ENCODE measurements at places on chromosomes 16 and 17.
A peak's percentile ranks its signal among the peaks of the same experiment; 100 is the strongest.

GRCh38 chr16:68074850-68075555 is 10.2 kb upstream of the NFATC3 start:
- H3K36me3 ChIP-seq: no peaks in the 10 kb centered on the region
- H3K27ac ChIP-seq: no peak overlapping the region
- H3K4me3 ChIP-seq: no peak overlapping the region
- peak; percentile 19 for DNase-seq
- H3K4me1 ChIP-seq: 0 out of 2 replicates have a peak, but pooled peaks cover 3% of the 10 kb centered on the region
- H3K27me3 ChIP-seq: no peaks in the 10 kb centered on the region

GRCh38 chr16:11384184-11384955 is 39.1 kb downstream of the RMI2 start:
- no peak for DNase-seq
- no peaks in the 10 kb centered on the region for H3K36me3 ChIP-seq
- no peak overlapping the region for H3K4me3 ChIP-seq
- H3K27me3 ChIP-seq: no peaks in the 10 kb centered on the region
- H3K4me1 ChIP-seq: no peaks in the 10 kb centered on the region

DNA sequence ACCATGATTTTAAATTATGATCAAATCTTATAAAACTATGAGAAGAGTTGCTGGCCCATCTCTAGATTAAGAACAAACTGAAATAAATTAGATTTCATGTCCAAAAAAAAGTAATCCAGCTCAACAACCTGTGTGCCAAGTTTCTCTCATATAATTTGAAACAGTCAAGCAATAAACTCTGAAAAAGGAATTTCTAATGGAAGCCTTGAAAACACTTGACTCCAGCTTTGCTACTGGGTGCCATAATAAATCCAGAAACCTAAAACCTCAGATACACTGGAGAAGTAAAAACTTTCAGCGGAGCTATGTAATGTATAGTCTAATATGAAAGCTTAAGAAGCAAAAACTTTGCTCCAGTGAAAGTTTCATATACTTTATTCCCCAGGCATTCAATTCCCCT is 25.5 kb downstream of the RPGRIP1L start:
- no peak overlapping the region for H3K4me3 ChIP-seq
- no peaks in the 10 kb centered on the region for H3K36me3 ChIP-seq
- DNase-seq: no peak
- H3K27me3 ChIP-seq: no peaks in the 10 kb centered on the region

- DNase-seq: peak; percentile 36
- no peak overlapping the region for H3K4me3 ChIP-seq
- no peaks in the 10 kb centered on the region for H3K27me3 ChIP-seq
- H3K27ac ChIP-seq: no peak overlapping the region
- H3K4me1 ChIP-seq: no peaks in the 10 kb centered on the region
- H3K36me3 ChIP-seq: no peaks in the 10 kb centered on the region
Observed at GRCh38 chr16:68202091-68202519, 33.8 kb downstream of the ESRP2 start.

GRCh38 chr17:64256913-64257807 is 5.9 kb downstream of the TEX2 start:
- no peaks in the 10 kb centered on the region for H3K27me3 ChIP-seq
- no peaks in the 10 kb centered on the region for H3K36me3 ChIP-seq
- no peak for DNase-seq
- H3K4me1 ChIP-seq: peaks cover 8% of the 10 kb centered on the region
- H3K27ac ChIP-seq: no peak overlapping the region

- no peak for DNase-seq
- H3K4me1 ChIP-seq: no peaks in the 10 kb centered on the region
- no peaks in the 10 kb centered on the region for H3K27me3 ChIP-seq
- H3K4me3 ChIP-seq: no peak overlapping the region
- no peak overlapping the region for H3K27ac ChIP-seq
Observed at GRCh38 chr16:75750528-75750927, 24.2 kb upstream of the CPHXL start.

DNA sequence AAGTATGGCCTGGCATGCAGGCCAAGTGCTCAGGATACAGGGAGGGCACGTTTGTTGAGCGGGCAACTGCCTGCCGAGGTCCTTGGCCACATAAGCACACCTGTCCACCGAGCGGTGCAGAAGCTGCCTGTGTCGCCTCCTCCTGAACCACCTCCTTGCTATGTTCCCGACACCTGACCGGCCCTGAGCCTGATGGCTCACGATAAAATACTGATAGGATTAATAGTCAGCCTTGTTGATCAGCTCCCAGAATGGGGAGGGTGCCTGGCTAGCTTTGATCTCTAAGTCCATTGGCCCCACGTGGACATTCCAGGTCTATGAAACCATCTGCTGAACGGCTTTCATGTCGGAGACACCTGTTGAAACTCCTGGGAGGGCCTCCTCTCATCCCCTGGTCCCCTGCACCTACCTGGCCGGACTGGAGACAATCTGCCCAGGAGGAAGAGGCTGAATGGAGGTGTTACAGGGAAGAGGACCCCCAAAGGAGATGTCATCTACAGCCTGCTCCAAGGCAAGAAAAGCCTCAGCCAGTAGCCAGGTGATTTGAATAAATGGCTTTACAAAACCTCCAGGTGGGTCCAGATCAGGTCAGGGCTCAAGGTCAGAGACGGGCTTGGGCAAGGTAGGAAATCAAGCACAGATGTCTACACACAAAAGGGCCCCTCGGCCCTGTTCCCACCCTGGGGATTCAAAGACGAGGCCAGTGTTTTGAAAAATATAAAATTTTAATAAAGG is 33.4 kb downstream of the AXIN2 start:
- no peak for DNase-seq
- H3K36me3 ChIP-seq: no peaks in the 10 kb centered on the region
- H3K27me3 ChIP-seq: no peaks in the 10 kb centered on the region
- no peaks in the 10 kb centered on the region for H3K4me1 ChIP-seq
- no peak overlapping the region for H3K27ac ChIP-seq

- H3K27me3 ChIP-seq: no peaks in the 10 kb centered on the region
- no peaks in the 10 kb centered on the region for H3K36me3 ChIP-seq
- DNase-seq: no peak
- no peaks in the 10 kb centered on the region for H3K4me1 ChIP-seq
Observed at GRCh38 chr16:70696952-70697593, 11.2 kb upstream of the MTSS2 start.

DNA sequence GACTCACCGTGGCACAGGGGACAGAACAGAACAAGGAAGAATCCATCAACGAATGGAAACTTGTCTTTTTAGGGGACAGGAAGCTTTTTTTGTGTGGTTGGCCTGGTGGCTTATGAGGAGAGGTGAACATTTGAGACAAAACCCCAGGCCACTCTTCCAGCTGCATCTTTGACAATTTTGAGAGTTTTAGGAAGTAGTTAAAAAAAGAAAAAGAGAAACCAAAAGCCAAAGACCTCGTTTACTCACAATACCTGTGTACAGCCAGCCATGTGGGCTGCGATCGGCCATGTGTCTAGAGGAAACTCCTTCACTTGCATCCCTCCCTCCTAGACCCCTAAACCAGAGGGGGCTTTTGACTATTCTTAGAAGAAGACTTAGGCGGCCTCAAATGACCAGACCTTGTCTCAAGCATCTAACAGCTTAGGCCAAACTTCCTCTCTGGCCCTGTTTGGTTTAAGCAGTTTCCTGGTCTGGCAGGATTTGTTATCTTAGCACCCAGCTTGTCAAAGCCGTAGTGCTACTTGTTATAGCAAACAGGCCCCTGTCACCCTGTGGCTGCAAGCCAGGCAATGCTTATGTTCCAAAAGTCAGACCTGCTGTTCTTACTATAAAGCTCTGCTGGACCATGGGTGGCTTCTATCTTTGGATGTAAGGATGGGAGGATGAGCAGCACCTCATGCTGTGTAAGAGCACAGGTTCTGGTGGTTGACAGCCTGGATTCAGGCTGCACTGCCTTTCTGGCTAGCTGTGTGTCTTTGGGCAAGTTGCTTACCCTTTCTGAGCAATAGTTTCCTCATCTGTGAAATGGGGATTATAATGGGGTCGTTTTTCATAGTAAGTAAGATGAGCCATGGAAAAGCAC is 17.7 kb downstream of the KSR1 start:
- peak overlapping the region; percentile 78 for H3K27ac ChIP-seq
- DNase-seq: peak; percentile 57
- H3K36me3 ChIP-seq: no peaks in the 10 kb centered on the region
- peaks cover 36% of the 10 kb centered on the region for H3K4me1 ChIP-seq
- no peaks in the 10 kb centered on the region for H3K27me3 ChIP-seq

GRCh38 chr16:17177959-17178905 is 292.5 kb downstream of the XYLT1 start:
- H3K4me1 ChIP-seq: no peaks in the 10 kb centered on the region
- no peaks in the 10 kb centered on the region for H3K27me3 ChIP-seq
- H3K27ac ChIP-seq: no peak overlapping the region
- H3K4me3 ChIP-seq: no peak overlapping the region
- H3K36me3 ChIP-seq: no peaks in the 10 kb centered on the region
- DNase-seq: no peak

GRCh38 chr17:35467824-35468223 is 19.3 kb upstream of the SLFN13 start:
- no peaks in the 10 kb centered on the region for H3K27me3 ChIP-seq
- H3K27ac ChIP-seq: no peak overlapping the region
- no peak overlapping the region for H3K4me3 ChIP-seq

DNA sequence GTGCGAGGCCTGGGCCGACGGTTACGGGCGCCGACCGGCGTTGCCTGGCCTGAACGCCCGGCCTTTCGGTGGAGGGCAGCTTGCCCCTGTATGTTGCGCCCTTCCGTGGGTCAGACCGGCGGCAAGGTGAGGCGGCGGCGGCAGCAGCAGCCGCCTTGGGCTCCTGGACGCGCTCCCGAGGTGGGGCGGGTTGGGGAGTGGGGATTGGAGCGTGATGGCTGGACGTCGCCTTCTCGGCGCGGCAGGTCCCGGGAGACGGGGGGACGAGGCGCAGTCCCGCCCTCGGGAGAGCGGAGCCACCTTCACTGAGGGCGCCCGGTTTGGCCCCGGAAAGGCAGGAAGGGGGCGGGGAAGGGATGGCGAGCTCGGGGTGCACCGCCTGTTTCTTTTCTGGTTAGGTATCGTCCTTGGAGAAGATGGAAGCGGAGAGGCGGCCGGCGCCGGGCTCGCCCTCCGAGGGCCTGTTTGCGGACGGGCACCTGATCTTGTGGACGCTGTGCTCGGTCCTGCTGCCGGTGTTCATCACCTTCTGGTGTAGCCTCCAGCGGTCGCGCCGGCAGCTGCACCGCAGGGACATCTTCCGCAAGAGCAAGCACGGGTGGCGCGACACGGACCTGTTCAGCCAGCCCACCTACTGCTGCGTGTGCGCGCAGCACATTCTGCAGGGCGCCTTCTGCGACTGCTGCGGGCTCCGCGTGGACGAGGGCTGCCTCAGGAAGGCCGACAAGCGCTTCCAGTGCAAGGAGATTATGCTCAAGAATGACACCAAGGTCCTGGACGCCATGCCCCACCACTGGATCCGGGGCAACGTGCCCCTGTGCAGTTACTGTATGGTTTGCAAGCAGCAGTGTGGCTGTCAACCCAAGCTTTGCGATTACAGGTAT is 671 bp downstream of the DGKE start:
- peaks cover 11% of the 10 kb centered on the region for H3K4me1 ChIP-seq
- peaks cover 7% of the 10 kb centered on the region for H3K36me3 ChIP-seq
- H3K27ac ChIP-seq: peak overlapping the region; percentile 81
- peak overlapping the region; percentile 89 for H3K4me3 ChIP-seq

DNA sequence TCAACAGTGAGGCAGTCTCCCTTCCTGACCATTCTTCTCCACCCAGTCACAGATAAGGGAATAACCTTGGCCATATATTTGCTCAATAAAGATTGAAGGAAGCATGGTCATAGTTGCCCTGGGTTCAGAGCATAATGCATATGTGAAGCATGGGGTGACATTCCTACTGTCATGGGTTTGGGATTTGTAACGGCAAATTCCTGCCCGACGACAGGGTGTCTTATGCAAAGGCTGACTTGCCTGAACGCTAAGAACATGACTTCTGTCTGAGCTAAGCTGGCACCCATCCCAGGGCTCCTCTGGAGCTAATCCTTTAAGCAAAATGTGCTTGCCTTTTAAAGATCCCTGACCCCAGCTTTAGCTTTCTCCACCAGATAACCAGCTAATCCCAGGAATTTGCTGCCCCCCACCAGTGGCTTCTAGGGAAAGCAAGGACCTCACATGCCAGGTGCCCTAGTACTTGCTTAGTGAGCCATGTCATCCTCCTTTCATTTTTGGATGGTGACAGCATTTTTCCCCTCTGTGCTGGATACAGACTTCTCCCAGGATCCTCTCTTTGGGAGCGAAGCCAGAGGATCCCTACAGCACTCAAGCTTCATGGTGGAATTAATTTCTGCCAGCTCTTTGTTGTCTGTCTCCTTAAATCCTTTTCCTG is 11.7 kb downstream of the SLC7A6OS start:
- no peak for DNase-seq
- H3K27ac ChIP-seq: no peak overlapping the region
- peaks cover 16% of the 10 kb centered on the region for H3K36me3 ChIP-seq

DNA sequence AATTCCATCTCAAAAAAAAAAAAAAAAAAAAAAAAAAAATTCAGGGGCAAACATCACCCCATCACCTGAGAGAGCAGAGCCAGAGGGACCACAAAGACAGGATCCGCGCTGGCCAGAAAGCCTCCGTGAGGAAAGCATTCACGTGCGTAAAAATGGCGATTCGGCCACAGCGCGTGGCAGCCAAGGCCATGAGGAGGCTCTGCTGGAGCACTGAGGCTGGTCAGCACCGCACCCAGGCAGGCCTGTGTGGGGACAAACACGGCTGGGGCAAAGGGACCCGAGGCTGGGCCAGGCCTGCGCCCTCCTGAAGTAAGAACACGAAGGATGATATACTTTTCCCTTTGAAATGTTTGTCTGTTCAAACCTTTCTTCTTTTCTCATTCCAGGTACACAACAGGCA is 45.2 kb downstream of the MAP1LC3B start:
- no peak overlapping the region for H3K27ac ChIP-seq
- no peak for DNase-seq
- no peaks in the 10 kb centered on the region for H3K4me1 ChIP-seq

- H3K4me1 ChIP-seq: peaks cover 14% of the 10 kb centered on the region
- no peak overlapping the region for H3K4me3 ChIP-seq
- H3K27me3 ChIP-seq: no peaks in the 10 kb centered on the region
- no peak overlapping the region for H3K27ac ChIP-seq
Observed at GRCh38 chr17:32558997-32559650, 72.3 kb downstream of the CDK5R1 start.

DNA sequence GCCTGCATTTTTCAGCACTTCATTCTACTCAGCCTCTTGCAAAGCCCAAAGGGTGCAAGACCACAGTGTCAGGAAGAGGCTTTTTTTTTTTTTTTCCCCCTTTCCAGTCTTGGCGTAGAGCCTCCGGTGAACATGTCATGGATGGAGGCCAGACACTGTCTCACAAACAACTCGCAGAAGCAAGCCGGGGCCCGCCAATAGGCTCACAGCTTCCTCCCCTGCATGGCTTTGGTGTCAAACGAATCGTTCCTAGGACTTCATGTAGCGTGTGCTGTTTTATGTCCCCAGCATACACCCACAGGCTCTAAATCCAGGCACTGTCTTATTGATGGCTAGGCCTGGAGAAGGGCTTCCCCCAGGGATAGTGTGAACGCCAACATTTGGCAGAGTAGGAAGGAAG is 457.7 kb upstream of the MAF start:
- H3K4me1 ChIP-seq: no peaks in the 10 kb centered on the region
- H3K36me3 ChIP-seq: no peaks in the 10 kb centered on the region
- no peaks in the 10 kb centered on the region for H3K27me3 ChIP-seq
- no peak overlapping the region for H3K4me3 ChIP-seq

Measured in MM.1S (cell line).